ENCODE measurements at places on chromosomes 1 and 21. TPM values are rescaled to one million over a fixed set of nuclear protein-coding genes. Genes with fewer than 3 reads are reported as not detected.

The ABCG1 gene
- total RNA-seq, result 25.9 TPM

The FCRL5 gene
- total RNA-seq, result 0.13 TPM

The PGLYRP4 gene
- total RNA-seq, result not detected

The GJC2 gene
- 2.6 TPM for total RNA-seq

The GLUL gene
- total RNA-seq, result 5,065 TPM

The OLIG2 gene
- total RNA-seq, result not detected

DNA sequence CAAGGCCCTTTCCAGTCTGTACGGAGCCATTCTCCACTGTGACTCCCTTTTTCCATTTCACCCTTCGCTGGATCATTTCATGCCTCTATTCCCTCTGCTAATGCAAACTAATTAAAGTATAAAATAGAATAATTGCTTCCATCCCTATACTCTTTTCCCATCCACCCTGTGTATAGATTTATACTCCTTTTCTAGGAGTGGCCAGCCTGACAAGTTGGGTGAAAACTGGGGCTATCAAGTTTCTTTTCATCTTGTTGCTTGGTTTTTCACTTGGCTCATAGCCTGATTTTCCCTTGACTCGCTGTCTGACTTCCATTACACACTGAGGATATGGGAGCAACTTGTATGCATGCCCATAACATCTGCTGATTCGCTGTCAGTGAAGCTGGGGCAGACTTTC is 107.0 kb downstream of the PLXNA2 start:
- no peak for DNase-seq

GRCh38 chr1:68314151-68314780 is 81.9 kb upstream of the WLS start:
- DNase-seq, result no peak

DNA sequence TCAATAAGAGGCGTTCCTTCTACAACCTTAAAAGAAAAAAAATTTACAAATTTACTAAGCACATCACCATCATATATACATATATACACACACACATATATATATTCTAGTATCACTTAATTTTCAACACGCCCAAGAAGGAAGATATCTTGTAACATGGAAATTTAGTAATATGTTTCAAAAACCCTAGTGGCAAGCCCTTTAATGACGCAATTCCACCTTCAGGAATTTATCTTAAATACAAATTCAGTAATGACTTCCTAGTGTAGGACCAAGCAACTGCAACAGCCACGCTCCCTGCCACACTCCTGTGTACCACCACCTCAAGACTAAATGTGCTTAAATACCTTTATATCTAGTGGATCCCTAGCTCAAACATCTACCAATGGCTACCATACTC is 12.5 kb downstream of the LBR start:
- no peak for DNase-seq

- no peak for DNase-seq
Measured at GRCh38 chr1:103525114-103525606, 339 bp upstream of the RNPC3 start.

- DNase-seq, result no peak
Measured at GRCh38 chr1:184881941-184882913, 92.1 kb downstream of the NIBAN1 start.

DNA sequence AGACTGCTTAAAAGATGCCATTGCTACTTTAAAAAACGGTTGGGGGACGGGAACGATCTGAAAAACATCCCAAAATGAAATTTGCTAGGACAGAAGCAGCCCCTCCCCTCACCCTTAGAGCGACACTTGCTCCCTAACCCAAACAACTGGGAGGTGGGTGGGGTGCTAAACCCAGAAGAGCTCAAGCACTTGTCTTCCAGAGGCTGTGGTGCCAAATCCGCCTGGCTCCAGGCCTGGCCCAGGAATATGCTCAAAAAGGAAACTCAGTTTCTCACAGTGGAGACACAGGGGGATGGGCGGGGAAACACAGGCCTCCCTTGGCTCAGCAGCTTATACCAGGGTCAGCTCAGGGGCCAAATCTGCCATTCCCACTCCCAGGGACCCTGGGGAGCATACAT is 644 bp upstream of the PBXIP1 start:
- no peak for DNase-seq

- no peak for DNase-seq
Measured at GRCh38 chr1:56135069-56135863, 444.1 kb downstream of the PLPP3 start.

- DNase-seq, result no peak
Measured at GRCh38 chr1:241817331-241817792, 30.6 kb upstream of the EXO1 start.

GRCh38 chr1:30316056-30316455 is 407.3 kb downstream of the MATN1 start:
- no peak for DNase-seq

GRCh38 chr1:97738270-97738669 is 182.6 kb downstream of the DPYD start:
- no peak for DNase-seq

DNA sequence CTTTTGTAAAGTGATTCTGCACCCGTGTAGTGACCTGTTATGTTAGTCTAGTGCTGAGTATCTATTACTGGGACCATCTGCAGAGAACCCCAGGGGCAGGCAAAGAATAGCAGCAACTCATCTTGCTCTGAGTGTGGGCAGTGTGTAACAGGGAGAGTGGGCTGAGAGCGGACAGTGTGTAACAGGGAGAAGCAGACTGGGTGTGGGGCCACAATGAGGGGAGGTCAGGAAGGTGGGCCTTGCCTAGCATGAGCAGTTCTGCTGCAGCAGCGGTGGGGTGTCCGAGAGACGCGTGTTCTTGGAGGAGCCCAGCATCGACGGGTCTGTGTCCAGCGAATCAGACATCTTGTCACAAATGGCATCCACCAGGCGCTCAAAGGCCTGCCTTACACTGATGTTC is 41.2 kb upstream of the NRDC start:
- no peak for DNase-seq

DNA sequence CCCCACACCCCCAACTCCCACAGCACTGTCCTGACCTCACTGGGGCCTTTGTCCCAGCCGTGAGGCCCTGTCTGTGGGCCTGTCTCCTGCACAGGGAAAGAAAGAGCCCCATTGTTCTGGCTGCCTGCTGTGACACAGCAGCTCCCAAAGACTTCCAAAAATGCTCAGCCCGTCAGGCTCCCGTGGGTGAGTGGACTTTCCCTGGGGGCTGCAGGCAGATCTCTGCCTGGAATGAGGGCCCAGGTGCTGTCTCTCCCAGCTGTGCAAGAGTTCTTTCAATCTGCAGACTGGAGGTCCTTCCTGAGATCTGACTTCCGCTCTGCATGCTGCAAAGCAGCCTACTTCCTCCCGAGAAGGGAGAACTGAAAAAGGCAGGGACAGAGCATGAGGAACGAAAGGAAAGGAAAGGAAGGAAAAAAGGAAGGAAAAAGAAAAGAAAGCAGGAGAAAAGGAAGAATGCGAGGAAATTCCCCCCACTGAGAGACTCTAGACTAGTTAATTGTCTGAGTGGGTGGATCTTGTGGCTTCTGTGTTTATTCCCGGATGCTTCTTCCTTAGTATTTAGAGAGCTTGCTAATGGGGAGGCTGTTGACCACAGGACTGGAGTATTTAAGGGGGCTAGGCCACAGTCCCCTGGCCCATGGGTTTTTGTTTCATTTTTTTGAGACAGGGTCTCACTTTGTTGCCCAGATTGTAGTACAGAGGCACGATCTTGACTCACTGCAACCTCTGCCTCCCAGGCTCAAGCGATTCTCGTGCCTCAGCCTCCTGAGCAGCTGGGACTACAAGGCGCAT is 15.0 kb downstream of the NES start:
- DNase-seq, result no peak

DNA sequence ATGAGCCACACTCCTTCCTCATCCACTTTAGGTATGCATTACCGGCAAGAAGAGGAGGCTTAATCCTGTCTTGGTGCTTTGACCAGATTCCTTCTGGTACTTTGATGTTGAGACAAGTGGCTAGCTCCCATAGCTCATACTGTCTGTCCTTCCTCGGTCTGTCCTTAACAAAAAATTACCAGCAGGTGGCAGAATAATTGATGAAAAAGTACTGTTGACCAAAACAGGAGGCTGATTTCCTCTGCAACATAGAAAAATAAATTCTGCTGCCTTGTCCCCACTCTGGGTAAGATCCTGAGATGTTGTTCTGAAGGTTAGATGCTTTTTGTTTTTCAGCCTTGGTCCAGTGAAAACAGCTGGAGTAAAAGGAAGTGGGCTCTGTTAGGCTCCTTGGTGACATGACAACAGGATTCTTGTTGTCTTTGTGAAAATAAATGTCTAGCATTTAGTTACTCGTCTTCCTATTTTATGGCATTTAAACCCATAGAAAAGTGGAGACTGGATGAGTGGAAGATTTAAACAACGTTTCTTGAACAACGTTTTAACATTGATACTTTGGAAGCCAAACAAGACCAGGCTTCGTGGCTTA is 11.2 kb upstream of the HJV start:
- DNase-seq, result no peak

GRCh38 chr1:114037962-114038816 is 58.9 kb downstream of the OLFML3 start:
- DNase-seq, result no peak

- no peak for DNase-seq
Measured at GRCh38 chr1:186033847-186034271, 299.7 kb downstream of the HMCN1 start.

DNA sequence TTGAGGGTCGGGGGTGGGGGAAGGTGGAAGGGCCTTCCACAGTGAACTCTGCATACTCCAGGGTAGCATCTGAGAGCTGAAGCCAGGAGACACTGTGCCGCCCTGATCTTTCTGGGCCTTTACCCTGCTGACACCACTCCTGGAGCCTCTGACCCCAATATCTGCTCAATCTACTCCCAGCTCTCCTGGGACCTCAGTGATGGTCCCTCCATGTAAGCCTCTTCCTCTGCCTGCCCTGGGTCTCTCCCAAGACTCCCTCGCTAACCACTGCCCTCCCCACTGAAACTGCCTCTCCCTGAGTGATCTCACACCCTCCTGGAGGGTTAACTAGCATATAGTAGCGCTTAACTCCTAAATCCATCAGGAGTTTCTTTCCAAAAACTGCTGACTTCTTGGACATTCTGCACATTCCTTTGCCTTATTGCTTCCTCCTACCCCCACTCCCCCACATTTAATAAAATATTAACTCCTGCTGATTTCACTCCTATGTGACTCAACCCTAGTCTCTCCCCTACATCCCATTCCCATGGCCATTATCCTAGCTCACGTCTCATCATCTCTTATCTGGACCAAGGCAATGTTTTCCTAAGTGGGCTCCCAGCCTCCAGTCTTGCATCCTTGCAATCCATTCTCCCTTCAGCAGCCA is 145.6 kb downstream of the HMGB4 start:
- peak; percentile 22 for DNase-seq

GRCh38 chr1:156012051-156012817 is 8.5 kb downstream of the SSR2 start:
- DNase-seq, result no peak

DNA sequence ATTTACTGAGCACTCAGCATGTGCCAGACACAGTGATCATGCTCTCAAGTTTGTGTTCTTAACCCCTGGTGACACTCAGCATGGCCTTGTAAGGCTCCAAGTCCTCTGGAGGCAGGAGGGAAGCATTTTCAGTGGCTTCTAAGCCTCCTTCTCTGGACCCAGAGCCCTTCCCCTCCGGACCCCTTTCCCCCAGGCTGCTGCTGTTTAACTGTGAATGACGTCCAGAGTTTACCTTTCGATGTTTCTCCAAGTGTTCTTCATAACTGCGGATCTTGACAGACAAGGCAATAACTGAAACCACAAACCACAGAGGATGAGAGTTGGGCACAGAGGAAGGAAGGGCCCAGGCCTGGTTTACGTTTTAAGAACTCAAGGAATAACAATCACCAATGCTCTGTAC is 6.5 kb downstream of the MRPS15 start:
- DNase-seq, result no peak

- no peak for DNase-seq
Measured at GRCh38 chr1:53781654-53782053, 42.7 kb upstream of the GLIS1 start.

- no peak for DNase-seq
Measured at GRCh38 chr1:1173793-1174415, at the start of gene TTLL10. TTLL10 (plus strand) TSS chr1:1173880; CDS start chr1:1179216, 5,336 bp downstream.

DNA sequence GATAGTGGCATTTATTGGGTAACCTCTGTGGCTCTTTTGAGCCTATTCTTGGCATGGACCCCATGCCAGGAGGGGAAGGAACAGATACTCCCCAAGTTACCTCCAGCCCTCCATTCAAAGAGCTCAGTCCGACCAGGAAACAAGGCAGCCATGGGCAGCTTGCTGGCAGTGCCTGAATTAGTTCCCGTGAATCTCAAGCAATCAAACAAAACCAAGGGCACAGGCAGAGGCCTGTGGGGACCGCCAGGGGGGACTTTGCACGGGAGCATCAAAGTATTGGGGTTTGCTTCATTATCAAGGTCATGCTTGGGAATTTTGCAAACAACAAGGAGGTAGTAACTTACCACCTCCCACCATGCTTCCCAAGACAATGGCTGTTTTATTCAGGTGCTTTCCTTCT is 81.2 kb upstream of the IFFO2 start:
- no peak for DNase-seq

GRCh38 chr21:44765231-44766013 is 36.2 kb downstream of the UBE2G2 start:
- peak; percentile 59 for DNase-seq

- DNase-seq, result no peak
Measured at GRCh38 chr1:158055854-158056253, 62.4 kb downstream of the KIRREL1 start.

DNA sequence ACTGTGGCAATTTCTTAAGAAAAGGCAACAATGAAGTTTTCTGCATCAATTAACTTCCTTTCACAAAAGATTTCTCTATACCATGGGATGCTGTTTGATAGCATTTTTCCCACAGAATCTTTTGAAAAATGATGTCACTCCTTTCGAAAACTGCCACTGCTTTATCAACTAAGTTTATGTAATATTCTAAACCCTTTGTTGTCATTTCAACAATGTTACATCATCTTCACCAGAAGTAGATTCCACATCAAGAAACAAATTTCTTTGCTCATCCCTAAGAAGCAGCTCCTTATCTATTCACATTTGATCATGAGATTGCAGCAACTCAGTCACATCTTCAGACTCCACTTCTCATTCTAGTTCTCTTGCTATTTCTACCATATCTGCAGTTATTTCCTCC is 116.1 kb upstream of the KCND3 start:
- no peak for DNase-seq

- DNase-seq, result no peak
Measured at GRCh38 chr1:16126160-16126559, 29.7 kb downstream of the EPHA2 start.

- no peak for DNase-seq
Measured at GRCh38 chr1:92953491-92953890, 7.8 kb downstream of the DIPK1A start.

GRCh38 chr1:226061841-226062557 is 517 bp upstream of the H3-3A start:
- DNase-seq, result peak; percentile 94

DNA sequence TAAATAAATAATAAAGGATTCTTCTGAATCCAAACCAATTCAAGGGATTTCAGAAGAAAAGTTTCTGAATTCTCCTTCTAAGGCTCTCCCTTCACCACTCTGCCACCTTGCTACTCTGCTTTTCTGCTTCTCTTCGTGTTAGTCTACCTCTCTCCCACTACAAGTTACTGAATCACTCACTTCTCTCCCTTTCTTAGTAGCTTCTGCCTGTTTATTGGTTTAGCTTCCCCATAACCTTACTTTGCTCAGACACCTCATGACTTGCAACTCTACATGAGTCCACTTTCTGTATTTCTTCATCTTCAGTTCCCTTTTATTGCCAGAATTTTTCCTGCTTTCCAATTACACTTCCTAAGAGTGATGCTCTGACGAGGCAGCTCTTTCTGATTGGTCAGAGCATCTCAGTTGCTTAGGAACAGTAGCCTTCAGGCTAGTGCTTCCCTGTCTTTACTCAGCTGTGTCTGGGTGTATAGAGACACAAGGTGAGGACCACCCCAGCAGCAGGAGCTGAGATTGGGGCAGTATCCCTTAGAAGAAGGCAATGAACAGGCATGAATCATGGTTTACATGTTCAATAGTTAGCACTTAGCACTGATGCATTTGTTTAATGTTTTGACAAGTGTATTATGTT is 144.6 kb downstream of the SLC30A10 start:
- no peak for DNase-seq

All from mesenteric fat pad (tissue), 1 donor.